NCI-H1417 treated with DMSO at 0.1 percent for 48 hours (cell line): ENCODE measurements at places on chromosomes 7 and 10.

DNA sequence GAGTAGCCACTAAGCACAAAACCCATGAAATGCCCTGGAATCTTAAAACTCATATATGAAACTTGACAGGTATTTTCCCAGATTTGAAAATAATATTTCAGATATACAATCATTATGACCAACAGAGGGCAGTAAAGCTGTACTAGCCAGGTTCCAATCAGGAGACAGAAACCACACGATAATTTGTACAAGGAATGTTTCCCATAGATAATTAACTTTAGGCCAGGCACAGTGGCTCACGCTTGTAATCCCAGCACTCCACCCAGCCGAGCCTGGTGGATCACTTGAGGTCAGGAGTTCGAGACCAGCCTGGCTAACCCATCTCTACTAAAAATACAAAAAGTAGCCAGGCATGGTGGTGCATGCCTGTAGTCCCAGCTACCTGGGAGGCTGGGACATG is 31.0 kb upstream of the NUB1 start:
- no peak for DNase-seq

GRCh38 chr10:121514141-121514865 is 83.9 kb downstream of the FGFR2 start:
- DNase-seq, result no peak

GRCh38 chr10:61883371-61884025 is 18.0 kb upstream of the ARID5B start:
- DNase-seq, result no peak

DNA sequence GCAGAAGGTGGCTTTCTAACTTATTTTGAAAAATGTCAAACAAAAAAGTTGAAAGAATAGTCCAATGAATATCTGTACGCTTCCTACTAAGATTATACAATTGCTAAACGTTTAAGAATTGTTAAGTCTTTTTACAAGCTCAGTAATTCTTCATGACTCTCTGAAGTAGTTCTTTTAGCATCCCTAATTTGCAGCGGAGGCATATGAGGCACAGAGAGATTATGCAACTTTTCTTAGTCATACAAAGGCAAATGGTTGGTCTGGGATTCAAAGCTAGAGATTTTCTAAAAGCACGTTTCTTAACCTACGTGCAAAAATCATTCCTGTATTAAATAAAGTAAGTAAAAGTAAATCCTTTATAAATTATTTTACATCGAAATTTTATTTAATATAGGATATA is 254.2 kb downstream of the MAGI2 start:
- DNase-seq, result no peak

DNA sequence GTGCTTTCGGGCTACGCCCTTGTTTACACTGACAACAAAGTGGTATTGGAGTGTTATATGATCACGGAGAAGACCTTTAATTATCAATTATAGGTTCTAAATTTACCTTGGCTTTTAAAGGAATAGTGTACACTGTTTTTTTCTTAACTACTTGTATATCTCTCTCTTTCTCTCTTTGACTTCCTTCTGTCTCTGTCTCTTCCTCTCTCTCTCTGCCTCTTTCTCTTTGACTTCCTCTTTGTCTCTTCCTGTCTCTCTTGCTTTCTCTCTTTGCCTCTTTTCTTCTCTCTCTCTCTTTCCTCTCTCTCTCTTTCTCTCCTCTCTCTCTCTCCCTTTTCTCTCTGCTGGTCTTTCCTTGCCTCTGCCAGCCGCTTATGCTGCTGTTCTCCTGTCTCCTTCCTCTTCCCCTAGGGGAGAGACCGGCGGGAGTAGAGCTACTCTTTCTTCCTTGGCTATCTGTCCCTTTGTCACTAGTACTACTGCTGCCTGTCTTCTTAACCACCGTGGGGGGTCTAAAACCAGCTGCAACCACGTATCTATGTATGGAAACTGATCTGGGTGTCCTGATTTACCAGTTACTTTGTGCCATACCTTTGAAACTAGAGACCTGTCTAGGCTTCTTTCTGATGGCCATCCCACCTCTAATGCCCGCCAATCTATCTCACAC is 36.9 kb upstream of the GSDME start:
- DNase-seq, result no peak

DNA sequence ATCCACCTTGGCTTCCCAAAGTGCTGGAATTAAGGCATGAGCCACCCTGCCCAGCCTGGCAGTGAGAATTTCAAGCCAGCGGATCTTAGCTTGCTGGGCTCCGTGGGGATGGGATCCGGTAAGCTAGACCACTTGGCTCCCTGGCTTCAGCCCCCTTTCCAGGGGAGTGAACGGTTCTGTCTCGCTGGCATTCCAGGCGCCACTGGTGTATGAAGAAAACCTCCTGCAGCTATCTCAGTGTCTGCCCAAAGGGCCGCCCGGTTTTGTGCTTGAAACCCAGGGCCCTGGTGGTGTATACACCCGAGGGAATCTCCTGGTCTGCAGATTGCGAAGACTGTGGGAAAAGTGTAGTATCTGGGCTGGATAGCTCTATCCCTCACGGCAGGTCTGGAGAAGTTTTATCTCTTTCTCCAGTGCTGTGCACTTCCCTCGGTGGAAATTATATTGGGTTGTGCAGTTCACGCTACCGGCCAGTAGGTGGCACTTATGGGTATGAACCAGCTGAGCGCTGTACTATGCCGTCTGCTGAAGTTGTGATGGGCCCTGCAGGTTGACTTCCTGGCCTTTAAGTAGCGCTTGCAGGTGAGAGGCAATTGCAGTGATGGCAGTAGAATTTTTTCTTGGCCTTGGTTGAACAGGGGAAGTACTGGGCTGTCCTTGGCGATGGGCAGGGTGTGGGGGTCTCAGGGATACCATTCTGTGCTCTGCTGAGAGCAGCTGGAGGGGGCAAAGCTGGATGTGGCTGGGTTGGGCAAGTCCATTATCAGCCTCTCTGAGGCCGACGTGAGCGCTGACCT is 138.0 kb upstream of the MTPN start:
- DNase-seq, result no peak

DNA sequence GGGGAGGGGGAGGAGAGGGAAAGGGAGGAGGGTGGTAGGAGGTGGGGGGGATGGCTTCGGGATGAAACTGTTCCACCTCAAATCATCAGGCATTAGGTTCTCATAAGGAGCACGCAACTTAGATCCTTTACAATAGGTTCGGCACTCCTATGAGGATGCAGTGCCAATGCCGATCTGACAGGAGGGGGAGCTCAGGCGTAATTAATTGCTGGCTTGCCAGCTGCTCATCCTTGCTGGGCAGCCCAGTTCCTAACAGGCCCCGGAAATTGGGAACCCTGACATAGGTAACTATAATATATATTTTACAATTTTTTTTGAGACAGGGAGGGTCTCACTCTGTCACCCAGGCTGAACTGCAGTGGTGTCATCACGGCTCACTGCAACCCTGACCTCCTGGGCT is 118.8 kb upstream of the SFMBT2 start:
- DNase-seq, result no peak
